ENCODE measurements at places on chromosomes 13 and 19.

DNA sequence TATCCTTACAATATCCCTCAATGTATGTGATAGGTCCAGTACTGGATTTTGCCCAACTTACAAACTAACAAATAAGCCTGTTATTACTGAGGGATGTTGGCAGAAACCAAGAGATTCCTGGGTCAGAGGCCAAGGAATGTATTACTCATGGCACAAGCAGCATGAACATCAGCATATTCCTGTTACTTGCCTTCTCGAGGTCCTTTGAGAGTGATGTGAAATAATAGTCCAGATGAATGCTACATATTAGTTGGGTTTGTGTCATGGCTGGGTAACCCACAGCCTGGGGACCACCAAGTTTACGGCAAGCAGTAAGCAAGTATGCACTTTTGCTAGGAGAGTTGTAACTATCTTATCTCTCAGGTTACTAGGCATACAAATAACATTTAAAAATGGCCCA is 384.5 kb upstream of the GPC6 start:
- DNase-seq: no peak

GRCh38 chr19:13774217-13775191 is at the start of gene C19orf53:
TSS of gene C19orf53 (plus strand) at chr19:13774456. CDS start at chr19:13774478, 22 bp downstream.
- peak; percentile 89 for DNase-seq

DNA sequence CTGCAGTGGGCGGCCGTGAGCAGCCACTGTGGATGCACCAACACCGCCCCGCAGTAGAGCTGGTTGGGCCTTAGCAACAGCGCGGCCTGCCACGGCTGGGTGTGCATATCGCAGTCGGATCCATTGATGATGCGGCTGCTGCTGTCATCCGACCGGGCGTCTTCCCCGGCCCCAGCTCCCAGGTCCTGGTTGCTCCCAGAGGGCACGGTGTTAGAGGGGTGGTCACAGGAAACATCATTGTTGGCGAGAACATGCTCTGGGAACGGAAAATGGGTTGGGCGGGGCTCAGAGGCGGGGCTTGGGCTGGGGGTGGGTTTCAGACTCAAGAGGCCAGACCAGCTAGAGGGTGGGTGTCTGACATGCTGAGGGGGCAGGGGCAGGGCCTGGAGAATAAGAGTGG is 3.0 kb downstream of the KLK5 start:
- no peak for DNase-seq

- DNase-seq: no peak
Observed at GRCh38 chr19:1225440-1226226, 12.2 kb downstream of the CBARP start.

GRCh38 chr19:47225746-47226425 is 5.1 kb downstream of the BBC3 start:
- DNase-seq: peak; percentile 72

- DNase-seq: no peak
Observed at GRCh38 chr19:12984683-12985048, 10.6 kb upstream of the NFIX start.

- DNase-seq: no peak
Observed at GRCh38 chr19:788686-788982, 8.6 kb upstream of the PTBP1 start.

- DNase-seq: no peak
Observed at GRCh38 chr13:90201202-90201601, 1146.3 kb upstream of the MIR17HG start.

- DNase-seq: no peak
Observed at GRCh38 chr13:21075011-21075378, 13.6 kb upstream of the LATS2 start.

- DNase-seq: no peak
Observed at GRCh38 chr13:99968521-99969452, 2.8 kb downstream of the ZIC5 start.

GRCh38 chr19:49109569-49110233 is 4.5 kb upstream of the LIN7B start:
- DNase-seq: no peak

- no peak for DNase-seq
Observed at GRCh38 chr13:80259159-80259558, 81.8 kb downstream of the SPRY2 start.

DNA sequence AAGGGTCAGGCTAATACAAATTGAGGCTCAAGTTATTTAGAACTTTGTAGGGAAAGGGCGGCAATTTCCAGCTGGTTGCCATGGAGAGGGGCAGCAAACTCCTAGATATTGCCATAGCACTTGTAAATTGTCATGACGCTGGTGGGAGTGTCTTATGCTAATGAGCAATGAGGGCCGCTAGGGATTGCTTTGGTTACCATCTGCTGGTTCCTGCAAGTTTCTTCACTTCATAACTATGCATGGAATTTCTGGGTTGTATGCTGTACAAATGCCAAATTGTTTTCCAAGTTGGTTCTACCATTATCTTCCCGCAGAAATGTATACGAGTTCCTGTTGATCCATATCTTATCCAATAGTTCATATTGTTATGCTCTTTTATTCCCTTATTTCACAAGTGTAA is 1339.4 kb downstream of the EFNB2 start:
- no peak for DNase-seq

Data from Jurkat, Clone E6-1 (cell line).